ENCODE measurements at places on chromosomes 6 and 20.
A peak's percentile ranks its signal among the peaks of the same experiment; 100 is the strongest.

- no peak for DNase-seq
Measured at GRCh38 chr6:109453594-109454495, 1.7 kb downstream of the MICAL1 start.

- DNase-seq, result no peak
Measured at GRCh38 chr20:47677635-47678453, 107.4 kb downstream of the SULF2 start.

- no peak for DNase-seq
Measured at GRCh38 chr6:27359231-27359630, 29.3 kb upstream of the ZNF391 start.

DNA sequence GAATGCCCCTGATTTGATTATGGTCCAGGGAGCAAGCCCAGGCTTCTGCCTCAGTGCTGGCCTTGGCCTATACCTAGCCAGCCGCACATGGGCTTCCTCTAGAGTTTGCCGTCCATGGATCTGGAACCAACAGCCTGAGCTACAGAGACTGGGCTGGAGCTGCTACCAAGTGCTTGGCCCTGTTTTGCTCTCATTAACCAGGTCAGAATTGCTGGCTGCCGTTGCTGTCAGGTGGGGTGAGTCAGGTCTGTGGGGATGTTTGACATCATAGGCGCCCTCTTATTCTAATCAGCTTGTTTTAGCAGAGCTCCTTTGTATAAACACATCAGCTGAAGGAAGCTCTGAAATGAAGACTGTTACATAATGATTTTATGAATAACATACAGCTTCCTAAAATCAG lies 83.1 kb upstream of the PHACTR2 start:
- DNase-seq, result no peak

DNA sequence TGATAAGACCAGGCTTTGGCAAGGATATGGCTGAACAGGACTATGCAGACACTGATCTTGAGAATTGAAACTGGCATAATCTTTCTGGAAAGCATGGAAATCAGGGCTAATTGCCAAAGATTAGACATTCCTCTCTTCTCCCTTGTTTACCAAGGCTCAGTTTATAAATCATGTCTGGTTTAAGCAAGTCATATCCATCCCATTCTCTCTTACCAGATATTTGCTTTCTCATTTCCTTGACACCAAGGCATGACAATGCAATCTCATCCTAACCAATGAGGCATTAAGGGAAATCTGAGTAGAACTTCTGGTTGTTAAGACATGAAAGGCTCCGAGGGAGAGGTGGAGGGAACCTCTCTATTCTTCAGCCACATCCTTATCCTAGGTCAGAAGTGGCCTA lies 110.3 kb upstream of the CEP85L start:
- no peak for DNase-seq

DNA sequence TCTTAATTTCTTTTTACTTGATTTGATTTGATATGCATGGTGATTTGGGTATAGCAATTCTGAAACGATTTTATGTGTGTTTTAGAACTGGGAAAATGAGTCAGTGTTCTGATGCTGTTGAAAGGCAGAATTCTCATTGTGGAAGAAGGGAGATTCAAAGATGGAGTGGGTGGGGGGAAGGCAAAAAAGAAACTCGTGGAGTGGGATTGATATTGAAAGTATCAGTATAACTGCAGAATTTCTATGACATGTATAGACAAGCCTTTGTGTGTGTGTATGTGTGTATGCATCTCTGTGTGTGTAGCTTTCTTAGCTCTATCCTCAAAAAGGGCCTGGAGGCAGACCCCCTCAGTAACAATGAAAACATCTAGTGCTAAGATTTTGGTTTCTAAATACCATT lies 184.3 kb upstream of the OLIG3 start:
- DNase-seq, result no peak

- no peak for DNase-seq
Measured at GRCh38 chr20:19701429-19701828, 56.6 kb upstream of the RIN2 start.

GRCh38 chr6:26327450-26328264 lies 37.3 kb upstream of the BTN3A2 start:
- DNase-seq, result no peak

GRCh38 chr6:100317031-100317430 lies 147.7 kb downstream of the SIM1 start:
- no peak for DNase-seq

- DNase-seq, result no peak
Measured at GRCh38 chr6:160337991-160338390, 10.2 kb upstream of the SLC22A3 start.

DNA sequence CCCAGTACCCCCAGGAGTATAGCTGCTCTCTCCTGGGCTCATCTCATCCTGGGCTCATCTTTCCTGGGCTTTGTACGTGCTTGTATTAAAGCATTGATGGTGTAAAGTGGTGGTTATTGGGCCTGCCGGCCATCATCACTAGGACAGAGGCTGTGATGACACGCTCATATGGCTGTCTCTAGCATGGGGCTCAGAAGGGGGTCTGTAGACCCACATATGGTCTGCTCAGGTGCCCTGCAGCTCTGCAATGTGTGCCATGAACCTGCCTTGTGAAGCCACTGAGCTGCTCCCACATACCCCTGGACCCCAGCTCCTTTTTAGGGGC lies 143.4 kb downstream of the CDC5L start:
- no peak for DNase-seq

DNA sequence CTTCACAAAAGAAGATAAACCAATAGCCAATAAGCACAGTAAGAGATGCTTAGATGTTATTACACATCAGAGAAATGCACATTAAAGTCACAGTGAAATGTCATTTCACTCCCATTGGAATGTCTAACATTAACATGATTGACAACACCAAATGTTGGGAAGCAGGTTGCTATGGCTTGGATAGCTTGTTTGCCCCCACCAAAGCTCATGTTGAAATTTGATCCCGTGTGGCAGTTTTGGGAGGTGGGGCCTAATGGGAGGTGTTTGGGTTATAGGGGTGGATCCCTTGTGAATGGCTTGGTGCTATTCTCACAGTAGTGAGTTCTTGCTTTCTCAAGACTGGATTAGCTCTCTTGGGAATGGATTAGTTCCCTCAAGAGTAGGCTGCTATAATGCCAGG lies 44.8 kb downstream of the MRAP2 start:
- DNase-seq, result no peak

DNA sequence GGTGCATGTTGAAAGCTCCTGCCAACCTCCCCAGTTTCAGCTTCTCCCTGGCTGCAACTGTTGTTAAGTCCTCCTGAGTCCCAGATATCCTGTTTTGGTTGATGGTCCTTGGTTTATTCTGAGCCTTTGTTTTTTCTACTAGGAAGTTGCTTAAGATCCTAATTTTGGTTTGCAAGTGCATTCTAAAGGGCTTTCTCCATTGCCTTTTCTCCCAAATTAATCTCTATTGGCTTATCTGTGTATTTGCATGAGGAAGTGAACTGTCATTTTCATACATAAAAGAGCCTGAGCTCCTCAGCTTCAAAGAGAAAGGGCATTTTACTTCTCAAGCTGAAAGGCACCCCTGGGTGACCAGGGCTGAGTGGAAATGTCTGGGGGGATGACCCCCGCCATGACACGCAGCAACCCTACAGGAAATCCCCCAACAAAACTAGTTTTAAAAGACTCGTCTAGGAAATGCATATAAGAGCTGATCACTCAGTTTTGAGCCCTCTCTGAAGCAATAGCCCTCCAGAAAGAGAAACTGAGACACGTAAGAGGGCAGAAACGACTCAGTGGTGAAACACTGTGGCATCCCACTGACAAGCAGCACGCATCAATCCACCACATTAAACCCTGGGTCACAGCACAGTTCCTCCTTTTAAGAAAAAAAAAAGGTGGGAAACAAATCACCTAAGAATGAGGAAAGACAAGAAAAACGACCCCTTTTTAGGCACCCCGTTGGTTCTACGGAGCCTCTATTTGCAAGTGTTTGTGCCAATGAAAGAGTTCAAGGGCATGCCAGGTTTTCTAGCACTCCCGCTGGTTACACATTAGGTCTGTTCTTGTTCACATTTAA lies 140.9 kb downstream of the THBS2 start:
- DNase-seq, result no peak

DNA sequence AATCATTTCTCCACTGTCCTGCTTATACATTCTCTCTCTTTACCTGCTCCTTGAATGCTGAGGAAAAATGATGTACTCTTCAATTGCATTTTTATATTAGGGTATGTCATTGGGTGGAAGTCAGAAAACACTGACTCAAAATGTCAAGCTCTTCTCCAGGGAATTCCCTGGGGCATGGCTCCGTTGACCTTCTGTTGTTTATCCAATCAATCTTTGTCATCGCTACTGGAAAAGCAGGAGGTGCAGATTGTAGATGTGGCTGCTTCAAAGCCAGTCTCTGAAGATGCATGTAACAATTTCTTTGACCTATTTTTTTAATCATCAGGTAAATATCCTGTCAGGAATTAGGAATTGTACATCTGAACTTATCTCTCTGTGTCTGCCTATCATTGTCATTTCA lies 63.9 kb upstream of the TENT5A start:
- DNase-seq, result no peak

- DNase-seq, result peak; percentile 65
Measured at GRCh38 chr6:155528982-155529453, 73.4 kb upstream of the NOX3 start.

- DNase-seq, result no peak
Measured at GRCh38 chr6:15735567-15736265, 72.9 kb upstream of the DTNBP1 start.

DNA sequence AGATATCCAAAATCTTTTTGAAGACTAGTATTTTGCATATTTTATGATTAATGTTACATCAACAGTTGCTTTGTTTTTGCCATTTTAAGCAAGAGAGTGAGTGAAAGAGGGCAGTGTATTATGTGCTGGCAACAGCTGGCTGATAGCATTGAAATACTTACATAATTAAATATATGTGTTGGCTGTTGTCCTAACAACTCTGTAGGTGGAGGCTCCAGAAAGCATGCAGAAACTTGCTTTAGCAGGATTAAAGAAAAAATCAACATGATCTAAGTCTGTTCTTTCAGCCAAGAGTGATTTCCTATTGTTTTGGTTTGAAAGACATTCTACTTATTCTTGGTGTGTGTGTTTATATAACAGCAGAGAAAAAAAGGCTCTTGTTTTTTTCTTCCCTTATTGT lies 127.5 kb downstream of the CDKAL1 start:
- no peak for DNase-seq

- no peak for DNase-seq
Measured at GRCh38 chr6:169556758-169557548, 144.9 kb downstream of the WDR27 start.

DNA sequence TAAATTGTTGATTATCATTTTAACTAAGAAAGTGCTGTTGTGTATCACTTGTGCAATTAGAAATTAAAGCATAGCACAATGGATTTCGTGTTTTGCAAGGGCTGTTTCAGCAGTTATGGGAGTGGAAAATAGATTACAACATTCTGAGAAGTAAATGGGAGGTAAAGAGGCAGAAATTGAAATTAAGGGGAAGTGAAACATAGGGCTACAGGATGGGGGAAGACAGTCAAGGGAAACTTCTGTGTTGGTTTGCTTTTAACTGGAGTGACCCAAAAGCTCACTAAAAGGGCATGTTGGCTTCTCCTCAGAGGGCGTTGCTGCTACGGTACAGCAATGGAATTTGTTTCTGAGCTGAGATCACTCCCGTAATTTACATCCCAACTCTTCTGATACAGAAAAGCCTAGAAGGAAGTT lies 147.5 kb downstream of the BCAS1 start:
- no peak for DNase-seq

DNA sequence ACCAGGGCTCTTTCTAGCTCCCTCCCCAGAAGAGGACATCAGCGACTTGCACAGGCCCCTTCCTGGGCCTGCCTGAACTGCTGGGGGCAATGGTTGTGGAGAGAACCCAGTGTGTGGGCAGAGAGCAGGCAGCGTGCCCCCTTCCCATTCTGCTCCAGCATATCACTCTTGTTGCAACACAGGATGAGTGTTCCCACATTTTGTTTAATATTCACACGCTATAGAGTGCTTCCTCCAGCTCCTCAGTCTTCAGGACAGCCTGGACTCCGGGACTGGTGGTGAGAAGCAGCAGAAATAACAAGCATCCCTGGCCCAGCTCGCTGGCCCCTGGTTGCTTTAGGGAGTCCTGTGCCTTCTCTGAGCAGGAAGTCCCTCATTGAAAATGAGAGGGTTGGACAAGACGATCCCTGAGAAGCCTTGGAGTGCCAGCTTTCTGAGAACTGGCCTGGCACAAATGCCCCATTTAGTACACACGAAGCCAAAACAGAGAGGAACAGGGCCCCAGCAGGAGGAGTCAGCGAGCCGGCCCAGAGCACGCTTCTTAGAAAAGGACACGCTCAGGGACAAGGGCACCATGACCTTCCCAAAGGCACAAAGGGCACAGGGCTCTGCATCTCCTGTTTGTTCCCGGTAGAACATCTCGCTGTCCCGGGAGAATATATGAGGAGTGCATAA lies 84.2 kb upstream of the FOXC1 start:
- DNase-seq, result no peak

GRCh38 chr6:133972388-133972787 lies 19.4 kb downstream of the TBPL1 start:
- DNase-seq, result no peak

GRCh38 chr20:17878912-17879602 lies 89.5 kb downstream of the SNX5 start:
- DNase-seq, result no peak

GRCh38 chr6:79170959-79171358 lies 63.5 kb downstream of the HMGN3 start:
- DNase-seq, result no peak

DNA sequence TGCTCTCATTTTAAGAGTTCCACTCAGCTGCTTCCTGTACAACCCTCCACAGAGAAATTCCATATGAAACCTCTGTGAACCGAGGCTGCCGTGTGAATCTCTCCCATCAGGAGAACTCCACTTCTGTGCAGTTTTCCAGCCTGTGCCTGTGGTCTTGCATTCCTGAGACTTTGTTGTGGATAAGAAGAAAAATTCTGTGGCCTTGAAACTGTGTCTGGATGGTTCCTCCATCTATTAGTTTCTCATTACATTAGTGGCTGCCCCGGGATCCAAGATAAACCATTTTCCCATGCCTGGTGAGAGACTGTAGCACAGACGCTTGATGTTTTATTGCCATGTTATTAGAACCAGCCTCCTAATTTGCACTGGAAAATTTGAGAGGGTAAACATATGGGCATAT lies 40.8 kb upstream of the TIAM2 start:
- DNase-seq, result no peak

GRCh38 chr6:27791182-27791943 lies 120.8 kb downstream of the OR2B2 start:
- peak; percentile 39 for DNase-seq

GRCh38 chr6:136989571-136990241 lies 55.1 kb downstream of the IL20RA start:
- DNase-seq, result no peak

- no peak for DNase-seq
Measured at GRCh38 chr6:74785236-74785635, 420.6 kb downstream of the COL12A1 start.

GRCh38 chr20:62428002-62428372 lies 648 bp upstream of the RBBP8NL start:
- DNase-seq, result no peak

DNA sequence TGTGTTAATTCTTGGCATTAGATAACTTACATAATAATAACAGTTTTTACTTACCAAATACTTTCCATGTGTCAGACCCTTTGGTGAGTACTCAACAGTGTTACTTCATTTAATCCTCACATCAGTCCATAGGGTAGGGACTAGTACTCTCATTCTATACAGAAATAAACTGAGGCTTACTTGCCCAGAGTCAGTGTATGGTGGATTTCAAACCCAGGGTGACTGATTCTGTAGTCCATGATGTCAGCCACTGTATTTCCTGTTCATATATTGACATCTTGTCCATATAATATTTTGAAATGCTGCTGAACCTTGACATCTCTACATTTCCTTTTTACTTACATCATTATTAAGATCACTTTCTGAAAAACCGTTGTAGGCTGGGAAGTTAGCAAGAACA lies 2.5 kb upstream of the PNLDC1 start:
- no peak for DNase-seq

Data from BJ (cell line).